ENCODE measurements at places on chromosomes 4 and X.
A peak's percentile ranks its signal among the peaks of the same experiment; 100 is the strongest.

GRCh38 chr4:6758728-6759127, 23.8 kb upstream of the KIAA0232 start:
- no peak for DNase-seq

DNA sequence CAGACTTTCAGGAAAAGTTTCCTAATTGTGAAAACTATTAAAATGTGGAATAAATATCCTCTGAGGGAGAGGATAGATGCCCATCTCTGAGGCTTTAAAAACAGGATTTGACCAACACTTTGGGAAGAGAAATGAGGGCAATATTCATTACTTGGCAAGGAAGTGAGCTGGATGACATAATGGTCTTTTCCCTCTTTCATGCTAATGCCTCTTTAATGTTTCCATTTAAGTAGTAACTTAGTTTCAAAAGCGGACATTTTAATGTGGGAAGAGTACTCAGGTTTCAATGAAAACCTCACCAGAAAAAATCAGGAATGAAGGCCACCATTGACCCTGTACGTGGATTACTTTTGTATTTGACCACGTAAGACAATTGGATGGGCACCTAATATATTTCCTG, 503.3 kb downstream of the ANKRD50 start:
- no peak for DNase-seq

DNA sequence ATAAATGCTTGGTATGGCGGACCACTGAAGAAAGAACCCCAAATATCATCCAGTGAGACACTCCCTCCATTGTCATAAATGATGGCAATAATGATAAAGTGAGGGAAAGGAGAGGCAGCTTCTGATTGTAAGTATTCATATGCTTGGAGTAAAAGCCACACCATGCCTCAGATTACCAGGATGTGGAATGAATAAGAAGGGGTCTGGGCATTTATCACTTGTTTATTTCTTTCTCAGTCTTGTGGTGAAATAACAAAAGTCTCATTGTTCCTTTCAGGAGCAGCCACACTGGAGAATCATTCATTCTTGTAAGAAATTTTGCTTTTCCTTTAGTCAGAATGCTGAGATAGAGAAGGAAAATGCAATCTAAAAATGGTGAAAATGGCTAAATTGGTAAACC, 21.7 kb downstream of the F8 start:
- DNase-seq, result no peak

DNA sequence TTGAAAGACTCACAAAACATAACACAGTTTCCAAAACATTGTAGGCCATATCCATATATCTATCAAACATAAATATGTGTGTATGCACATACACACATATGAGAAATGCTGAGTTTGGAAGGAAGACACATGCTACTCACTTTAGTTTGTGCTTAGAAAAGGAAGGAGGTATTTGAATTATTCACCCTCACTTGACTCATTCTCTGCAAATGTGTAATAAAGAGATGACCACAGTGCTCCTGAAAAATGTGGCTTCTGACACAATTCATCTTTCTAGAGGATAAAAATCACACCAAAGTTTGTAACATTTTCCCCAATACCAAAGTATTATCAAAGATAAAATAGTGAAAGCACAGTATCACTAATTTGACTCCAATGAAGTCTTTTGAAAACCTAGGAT, 950.1 kb downstream of the FAT4 start:
- no peak for DNase-seq

DNA sequence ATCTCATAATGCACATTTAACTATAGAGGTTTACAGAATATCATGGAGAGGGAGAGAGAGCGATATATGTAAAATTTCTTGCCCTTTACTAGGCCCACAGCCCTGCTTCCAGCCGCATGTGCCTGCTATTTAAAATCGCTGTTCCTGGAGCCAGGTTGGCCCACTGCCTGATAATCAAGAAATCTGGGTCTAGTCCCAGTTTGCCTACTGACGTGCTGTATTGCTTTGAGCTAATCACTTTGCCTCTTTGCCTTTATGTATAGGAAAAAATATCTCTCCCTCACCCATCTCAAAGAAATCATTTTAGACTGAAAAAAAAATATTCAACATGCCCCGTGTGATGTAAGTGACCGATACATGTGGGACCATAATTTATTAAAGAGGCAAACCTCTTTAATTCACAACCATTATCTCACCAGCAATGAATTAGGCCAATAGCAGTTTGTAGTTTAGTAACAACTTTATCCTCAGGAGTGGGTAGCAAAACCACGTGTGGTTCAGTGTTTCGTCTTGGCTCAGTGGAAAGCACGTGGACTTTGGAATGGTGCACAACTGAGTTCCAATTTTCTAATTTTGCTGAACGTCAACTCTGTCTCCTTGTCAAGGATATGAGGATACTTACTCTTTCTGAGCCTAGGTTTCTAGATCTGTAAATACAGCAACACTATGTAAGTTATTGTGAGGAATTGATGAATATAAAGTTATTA, 62.6 kb downstream of the GRXCR1 start:
- peak; percentile 17 for DNase-seq

- no peak for DNase-seq
Measured at GRCh38 chr4:174764105-174764729, 64.8 kb downstream of the GLRA3 start.

DNA sequence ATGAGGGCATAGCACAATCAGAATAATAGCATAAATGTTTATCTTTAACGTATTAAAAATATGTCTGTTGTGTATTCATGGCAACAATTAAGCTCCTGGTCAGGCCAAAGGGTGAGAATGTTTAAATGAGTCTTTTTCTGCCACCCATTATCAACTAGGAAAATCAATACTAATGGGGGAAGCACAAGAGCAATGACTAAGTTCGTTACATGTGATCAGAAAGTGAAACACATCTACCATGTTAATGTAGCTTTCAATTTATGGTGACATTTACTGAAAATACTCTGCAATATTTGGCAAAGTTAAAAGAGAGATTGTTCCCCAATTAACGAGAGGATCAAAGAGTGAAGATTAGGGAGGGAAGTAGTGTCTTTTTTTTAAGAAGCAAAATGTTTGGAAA, 143.7 kb downstream of the NAA11 start:
- DNase-seq, result no peak

- DNase-seq, result no peak
Measured at GRCh38 chr4:160235771-160236170, 1132.9 kb downstream of the RAPGEF2 start.

All from heart right ventricle (tissue), 16 donors.